ENCODE measurements at places on chromosomes 5 and 9.

DNA sequence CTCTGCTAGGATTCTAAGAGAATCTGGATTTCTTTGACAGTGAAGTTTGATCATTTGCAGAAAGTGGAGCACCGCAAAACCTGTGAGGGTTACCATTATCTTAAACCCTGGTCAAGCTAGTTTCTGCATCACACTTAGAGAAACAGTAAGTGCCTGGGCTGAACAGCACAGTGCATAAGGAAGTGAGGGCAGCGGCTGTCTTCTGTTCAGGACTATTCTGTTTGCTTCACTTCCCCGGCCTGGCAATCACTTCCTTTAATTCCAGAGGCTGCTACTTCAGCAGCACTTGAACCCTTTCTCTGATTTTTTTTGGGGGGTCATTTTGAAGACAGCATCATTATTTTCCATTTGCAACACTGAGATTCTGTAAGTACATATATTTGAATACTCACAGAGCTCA, 32.0 kb downstream of the SEMA6A start:
- no peak for DNase-seq

DNA sequence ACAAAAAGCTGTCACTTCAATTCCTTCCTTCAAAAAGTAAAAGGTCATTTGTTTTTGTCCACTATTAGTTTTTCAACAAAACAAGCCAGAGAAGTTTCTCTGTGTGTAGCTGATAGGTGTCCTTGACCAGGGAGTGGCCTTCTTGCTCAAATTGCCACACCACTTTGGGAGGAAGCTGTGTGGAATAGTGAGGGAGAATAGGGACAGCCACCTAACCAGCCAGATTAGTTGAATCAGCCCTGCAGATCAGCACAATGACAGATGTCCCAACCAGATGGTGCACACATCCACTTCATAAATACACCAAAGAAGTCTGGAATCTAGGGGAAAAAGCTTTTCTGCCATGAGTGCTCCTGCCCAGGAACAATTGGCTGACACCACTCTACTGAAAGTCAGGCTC, 37.2 kb downstream of the NREP start:
- DNase-seq: no peak

DNA sequence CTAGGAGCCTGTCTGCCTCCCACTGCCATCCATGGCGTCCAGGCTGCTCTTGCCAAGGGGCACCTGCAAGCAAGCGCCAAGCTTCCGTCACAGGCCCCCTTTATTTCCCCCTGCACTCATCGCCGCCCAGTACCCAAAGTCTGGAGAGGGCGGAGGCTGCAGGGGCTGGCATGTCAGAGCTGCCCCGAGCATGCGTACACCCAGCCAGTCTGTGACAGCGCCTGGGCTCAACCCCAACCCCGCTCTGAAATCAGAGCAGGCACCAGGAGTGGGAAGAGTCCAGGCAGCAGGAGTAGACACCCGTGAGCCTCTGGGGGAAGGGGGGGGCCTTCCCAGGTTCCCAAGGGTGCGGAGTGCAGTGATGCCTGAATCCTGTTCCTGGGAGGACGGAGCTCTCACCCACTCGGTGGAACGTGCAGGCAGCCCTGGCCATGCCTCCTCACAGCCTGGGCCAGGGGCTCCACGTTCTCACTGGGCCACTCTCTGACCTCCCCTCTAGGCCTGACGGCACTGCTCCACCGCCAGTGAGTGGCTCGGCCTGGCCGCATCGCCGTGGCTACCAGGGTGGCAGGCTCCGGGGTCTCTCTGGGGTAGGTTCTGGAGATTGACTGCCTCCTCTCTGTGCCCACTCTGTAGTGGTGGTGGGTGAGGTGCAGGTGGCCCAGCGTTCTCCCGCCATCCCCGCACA, 469.0 kb downstream of the CDH9 start:
- no peak for DNase-seq

DNA sequence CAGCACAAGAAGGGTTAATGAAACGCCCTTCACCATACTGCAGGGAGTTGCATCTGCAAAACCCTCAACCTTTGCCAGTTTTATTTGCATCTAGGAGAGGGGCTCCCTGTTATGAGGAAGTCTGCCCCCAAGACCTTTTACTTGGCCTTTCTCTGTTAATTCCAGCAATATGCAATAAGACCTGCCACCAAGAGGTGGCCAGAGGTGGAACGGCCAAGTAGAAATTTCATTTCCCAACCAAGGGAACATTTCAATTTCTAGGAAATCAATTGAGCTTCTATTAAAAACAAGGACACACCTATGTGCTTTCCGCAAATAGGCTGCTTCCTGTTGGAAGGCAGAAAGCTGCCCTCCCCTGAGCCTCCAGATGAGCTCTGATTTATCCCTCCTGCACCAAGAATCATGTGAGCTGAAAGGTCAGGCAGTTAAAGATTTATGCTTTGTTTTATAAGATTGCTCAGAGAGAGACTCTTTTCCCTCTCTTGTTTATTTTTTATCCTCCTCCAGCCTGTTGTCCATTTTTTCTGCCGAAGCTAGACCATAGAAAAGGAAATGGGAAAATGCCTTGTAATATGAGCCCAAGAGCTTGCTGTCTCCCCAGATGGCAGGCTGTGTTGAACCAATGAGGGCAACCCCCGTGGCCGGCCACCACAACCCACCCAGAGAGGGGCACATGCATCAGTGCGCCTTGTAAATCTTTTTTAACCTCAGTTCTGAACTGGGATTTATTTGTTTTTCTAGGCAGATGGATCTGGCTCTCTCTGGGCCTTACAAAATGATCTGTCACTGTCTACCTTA, 572.8 kb downstream of the TLE1 start:
- no peak for DNase-seq

GRCh38 chr9:91844190-91844589, 105.8 kb downstream of the ROR2 start:
- peak; percentile 16 for DNase-seq

GRCh38 chr5:173530547-173530946, 85.9 kb downstream of the BOD1 start:
- no peak for DNase-seq

- DNase-seq: no peak
These were observed 121.8 kb downstream of the FAM170A start for GRCh38 chr5:119750887-119751733.
